ENCODE measurements at places on chromosomes 3 and 15.

GRCh38 chr3:77412584-77412983 is 372.7 kb downstream of the ROBO2 start:
- DNase-seq: no peak

DNA sequence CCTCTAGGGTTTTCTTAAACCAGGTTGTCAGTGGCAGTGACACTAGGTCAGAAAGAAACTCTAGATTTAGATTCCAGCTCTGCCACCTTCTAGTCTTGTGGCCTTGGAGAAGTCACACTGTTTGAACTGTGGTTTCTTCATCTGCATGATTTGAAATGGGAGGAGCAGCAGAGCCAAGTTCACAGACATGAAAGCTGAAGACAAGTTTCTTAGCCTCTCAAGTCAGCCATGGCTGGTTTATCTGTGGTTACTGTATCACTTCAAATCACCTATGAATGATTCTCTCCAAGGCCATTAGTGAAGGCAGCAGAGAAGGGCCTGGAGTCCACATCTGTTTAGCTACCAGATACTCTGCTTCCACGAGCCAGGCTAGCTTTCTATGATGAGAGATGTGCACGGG is 15.6 kb downstream of the CLEC3B start:
- no peak for DNase-seq

GRCh38 chr3:170811515-170811914 is 58.5 kb downstream of the RPL22L1 start:
- DNase-seq: no peak

DNA sequence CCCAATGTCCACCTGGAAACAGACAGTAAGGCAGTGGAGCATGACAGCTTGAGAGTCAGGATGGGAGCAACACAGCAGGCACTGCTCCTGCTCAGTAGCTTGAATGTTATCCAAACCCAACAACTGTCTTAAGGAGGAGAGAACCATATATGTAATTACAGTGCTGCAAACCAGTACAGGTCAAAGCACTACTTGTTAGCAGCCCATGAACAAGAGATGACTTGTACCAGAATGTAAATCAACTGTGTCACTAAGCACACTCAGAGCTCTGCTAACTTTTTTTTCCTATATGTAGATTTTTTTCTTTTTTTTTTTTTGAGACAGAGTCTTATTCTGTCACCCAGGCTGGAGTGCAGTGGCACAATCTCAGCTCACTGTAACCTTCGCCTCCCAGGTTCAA is 87.1 kb downstream of the ANO10 start:
- no peak for DNase-seq

GRCh38 chr3:113219605-113220300 is 8.4 kb downstream of the BOC start:
- DNase-seq: no peak

Measured in activated naive CD4-positive, alpha-beta T cell (primary cell).